CD8-positive, alpha-beta T cell (primary cell): ENCODE measurements at places on chromosomes 11 and 22.

- no peak for DNase-seq
Observed at GRCh38 chr11:21625982-21626381, 566.9 kb upstream of the ANO5 start.

DNA sequence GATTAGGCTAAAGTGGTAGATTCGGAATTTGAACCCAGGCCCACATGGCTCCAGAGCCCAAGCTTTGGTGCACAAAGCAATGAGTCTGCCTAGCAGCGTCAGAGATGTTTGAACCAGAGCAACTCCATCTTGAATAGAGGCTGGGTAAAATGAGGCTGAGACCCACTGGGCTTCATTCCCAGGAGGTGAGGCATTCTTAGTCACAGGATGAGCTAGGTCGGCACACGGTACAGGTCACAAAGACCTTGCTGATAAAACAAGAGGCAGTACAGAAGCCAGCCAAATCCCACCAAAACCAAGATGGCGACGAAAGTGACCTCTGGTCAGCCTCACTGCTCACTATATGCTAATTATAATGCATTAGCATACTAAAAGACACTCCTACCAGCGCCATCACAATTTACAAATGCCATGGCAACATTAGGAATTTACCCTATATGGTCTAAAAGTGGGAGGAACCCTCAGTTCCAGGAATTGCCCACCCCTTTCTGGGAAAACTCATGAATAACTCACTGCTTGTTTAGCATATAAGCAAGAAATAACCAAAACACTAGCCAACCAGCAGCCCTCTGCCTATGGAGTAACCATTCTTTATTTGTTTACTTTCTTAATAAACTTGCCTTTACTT lies 40.3 kb upstream of the DAGLA start:
- DNase-seq = no peak

DNA sequence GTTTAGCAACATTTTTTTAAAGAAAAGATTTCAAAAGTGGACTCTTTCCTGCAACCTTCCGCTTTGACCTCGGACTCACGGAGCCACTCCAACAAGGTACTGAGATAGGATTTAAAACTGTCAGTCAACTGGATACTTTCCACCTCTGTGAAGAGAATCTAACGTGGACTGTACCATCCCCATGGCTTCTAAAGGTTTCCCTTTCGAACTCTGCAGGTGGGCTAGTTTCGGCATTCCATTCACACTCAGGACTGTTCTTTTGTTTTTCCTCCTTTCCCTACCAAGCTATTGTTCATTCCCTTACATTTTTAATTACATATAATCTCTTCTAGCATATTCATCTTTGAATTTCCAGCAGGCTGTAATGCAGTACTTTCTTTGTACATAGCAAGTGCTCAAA lies 88.5 kb upstream of the AKIP1 start:
- DNase-seq = no peak

DNA sequence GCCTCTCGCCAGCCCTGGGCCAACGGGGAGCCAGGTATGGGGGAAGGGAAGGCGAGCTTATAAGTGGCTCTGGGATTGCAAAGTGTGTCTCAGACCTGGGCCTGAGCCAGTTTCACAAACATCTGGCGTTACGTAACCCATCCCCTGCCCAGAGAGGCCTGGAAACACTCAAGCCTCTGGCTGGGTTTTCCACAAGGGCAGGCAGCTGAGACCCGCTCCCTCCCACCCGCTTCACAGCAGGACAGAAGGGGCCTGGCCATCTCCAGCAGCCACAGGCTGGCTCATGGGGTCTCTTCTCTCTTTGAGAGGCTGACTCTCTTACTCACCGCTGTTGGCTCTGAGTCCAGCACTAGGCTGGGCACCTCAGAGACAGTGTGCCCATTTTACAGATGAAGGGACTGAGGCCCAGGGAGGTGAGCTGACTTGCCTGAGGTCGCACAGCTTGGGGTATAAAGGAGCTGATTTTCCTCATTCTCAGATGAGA lies 44.5 kb downstream of the TRIOBP start:
- no peak for DNase-seq

DNA sequence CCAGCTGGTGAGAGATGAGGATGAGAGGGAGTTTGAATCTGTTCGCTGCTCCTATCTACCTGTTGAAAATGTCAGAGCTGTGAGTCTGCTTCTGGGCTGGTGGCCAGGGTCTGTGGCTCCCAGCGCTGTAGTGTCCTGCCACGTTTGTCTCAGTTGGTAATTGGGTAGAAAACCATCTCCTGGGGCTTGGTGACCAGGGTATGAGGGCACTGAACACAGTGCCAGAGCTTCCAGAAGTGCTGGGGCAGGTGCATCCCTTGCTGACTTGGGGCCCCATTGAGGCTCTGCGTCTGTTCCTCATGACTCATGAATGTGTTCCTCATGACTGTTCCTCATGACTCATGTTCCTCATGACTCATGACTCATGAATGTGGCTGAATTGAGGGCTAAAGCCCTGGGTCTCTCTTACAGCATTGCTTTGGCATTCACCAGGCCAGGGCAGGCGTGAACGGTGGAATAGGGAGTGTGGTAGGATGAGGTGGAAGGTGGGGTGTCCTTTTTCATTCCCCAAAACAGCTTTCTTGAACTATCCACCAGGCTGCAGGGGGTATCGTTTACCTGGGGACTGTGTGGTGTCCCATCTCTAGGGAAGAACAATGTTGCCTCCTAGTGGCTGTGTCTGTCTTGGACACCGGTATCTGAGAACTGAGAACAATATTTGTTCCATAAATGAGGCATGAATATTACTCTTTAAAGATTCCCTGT lies 139.5 kb downstream of the COMMD9 start:
- no peak for DNase-seq
